Stimulated activated CD4-positive, alpha-beta T cell treated with anti-CD3 and anti-CD28 coated beads, Interleukin-2, amount 100 ng/mL, for 48 hours (primary cell): ENCODE measurements at places on chromosomes 4 and X.
A peak's percentile ranks its signal among the peaks of the same experiment; 100 is the strongest.

DNA sequence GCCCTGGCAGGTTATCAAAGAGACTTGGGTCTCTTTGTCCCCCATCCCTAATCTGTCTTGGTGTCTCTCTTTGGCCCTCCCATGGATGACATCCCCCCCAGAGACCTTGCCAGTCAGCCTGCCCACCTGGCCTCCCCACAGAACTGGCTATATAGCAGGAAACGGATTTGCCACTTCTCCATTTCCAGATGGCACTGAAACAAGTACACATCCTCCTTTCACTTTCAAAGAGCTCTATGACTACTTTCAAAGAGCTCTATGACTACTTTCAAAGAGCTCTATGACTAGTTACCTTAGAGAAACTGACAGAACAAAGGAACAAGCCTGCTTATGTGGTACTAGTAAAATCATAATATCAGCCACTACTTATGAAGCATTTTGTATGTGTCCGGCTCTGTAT is 175.3 kb downstream of the MAML3 start:
- no peak for DNase-seq

DNA sequence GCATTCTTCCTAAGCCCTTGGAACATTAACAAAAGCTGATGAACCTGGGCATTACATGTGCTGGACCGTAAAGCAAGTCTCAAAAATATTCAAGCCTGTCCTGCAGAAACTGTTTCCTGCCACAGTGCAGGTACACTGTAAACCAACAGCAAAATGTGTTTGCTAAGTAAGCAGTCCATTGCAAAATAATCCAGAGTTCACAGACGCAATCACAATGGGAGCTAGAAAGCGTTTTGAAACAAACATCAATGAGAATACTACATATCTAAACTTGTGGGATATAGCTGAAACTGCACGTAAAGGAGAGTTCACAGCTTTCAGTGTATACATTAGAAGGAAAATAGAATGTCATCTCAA is 61.6 kb downstream of the RGS12 start:
- no peak for DNase-seq

GRCh38 chr4:183714626-183715025 is 55.5 kb downstream of the TRAPPC11 start:
- DNase-seq, result no peak

GRCh38 chr4:88104902-88105610 is 53.4 kb downstream of the ABCG2 start:
- no peak for DNase-seq

DNA sequence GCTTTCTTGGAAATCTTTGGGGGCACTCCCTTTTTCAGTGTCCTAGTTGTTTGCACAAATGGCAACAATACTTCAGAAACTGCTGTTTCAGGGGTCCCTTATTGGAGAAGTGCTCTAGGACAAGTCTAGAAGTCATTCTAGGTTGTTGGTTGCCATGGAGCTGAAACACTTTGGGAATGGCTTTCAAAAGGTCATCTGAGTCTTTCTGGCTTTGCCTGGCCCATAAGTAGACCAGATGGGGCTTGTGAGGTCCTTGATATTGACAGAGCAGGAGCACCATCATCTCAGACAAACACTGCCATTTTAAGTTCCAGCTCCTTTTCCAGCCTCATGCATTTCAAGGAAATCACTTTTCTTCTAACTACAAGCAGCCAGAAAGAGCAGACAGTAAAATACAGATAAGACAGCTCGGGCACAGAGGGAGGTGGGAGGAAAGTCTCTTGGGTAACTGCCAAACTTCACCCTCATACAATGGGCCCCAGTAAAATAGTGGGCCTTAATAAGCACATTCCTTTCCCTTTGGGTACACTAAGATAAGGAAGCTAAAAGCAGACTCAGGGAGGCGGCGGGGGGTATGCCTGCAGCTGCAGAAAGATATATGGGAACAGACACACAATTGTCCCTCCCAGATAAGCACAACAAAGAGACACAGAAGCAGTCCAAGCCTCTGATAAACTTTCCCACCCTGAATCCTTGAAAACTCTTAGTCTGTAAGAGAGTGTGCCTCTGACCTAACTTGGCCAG is 8.5 kb upstream of the NXF3 start:
- DNase-seq, result no peak

GRCh38 chr4:74223801-74224200 is 65.9 kb downstream of the MTHFD2L start:
- DNase-seq, result no peak

DNA sequence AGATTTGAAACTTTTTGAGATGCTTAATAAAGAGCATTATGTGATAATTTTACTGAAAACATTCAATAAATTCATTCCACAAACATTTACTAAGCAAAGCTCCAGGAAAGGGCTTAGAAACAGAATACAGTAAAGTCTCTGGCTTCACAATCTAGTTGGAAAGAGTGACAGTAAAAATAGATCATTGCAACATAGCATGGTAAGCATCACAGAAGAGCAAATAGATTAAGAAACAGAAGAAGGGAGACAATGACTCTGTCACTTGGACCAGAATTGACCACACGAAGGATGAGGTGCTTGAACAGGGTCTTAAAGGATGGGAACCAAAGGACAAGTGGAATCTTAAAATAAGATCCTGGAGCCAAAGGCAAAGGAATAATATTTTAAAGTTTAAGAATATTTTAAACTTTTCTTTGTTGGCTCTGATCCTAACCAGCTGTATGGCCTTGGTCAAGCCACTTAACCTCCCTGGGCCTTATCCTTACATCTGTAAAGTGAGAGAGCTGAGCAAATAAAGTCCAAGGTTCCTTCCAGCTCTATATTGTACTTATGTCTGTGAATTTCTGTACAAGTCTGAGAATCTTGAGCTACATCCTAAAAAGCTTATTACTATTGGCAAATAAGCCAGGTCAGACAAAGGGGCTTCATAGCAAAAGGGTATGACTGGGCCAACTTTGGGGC is 33.9 kb downstream of the SEC24D start:
- no peak for DNase-seq

- DNase-seq, result no peak
Observed at GRCh38 chr4:100696531-100696930, 178.7 kb upstream of the EMCN start.

GRCh38 chrX:69179380-69179911 is 14.2 kb upstream of the PJA1 start:
- DNase-seq, result no peak

DNA sequence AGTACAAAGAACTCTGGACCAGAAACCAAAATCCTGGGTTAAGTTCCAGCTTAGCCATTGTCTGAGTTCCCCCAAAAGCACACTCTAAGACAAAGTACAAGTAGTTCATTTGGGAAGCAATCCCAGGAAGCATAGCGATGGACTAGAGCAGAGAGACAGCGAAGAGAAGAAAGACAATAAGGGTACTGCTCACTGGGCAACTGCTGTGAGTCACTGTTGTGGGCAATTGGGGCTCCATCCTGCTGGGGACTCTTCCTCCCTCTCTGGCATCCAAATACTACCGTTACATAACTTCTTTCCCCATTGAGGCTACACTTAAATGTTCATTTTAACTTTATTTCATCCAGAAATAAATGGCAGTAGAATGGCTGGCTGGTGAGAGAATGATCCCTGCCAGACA is 14.1 kb downstream of the SRPX start:
- no peak for DNase-seq

GRCh38 chrX:150897421-150898320 is 797 bp downstream of the CD99L2 start:
- DNase-seq, result peak; percentile 40

DNA sequence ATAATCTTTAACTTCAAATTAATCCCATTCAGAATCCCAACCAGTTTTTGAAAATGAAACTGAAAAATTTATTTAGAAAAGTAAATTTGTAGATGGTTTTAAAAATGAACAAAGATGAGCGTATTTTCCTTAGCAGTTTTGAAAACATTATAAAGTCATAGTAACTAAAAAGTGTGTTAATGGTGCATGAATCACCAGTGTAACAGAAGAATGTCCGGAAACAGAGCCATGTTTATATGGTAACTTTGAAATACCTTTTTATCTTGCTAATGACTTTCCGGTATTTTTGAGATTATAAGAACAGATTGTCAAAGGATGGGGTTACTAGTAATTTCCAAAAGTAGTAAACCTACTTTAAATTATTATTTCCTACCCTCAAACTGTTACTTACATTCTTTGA is 145.9 kb downstream of the IRS4 start:
- no peak for DNase-seq

- no peak for DNase-seq
Observed at GRCh38 chr4:151806511-151806927, 45.7 kb upstream of the GATB start.

DNA sequence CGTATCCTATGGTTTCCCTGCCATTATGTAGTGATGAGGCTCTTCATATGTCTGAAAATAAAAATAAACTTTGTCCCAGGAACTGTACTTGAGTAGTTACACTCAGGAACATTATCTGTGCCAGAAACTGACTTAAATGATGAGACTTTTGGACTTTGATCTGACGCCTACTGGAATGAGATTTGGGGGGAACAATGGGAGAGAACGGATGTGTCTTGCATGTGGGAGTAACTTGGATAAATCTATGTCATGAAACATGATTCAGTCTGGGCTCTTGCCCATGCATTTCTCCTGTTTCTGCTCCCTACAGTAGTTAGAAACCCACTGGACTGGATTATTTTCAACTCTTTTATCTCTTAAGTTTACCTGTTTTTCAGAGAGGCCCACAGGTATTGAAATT is 2351.4 kb downstream of the PCDH7 start:
- DNase-seq, result no peak

DNA sequence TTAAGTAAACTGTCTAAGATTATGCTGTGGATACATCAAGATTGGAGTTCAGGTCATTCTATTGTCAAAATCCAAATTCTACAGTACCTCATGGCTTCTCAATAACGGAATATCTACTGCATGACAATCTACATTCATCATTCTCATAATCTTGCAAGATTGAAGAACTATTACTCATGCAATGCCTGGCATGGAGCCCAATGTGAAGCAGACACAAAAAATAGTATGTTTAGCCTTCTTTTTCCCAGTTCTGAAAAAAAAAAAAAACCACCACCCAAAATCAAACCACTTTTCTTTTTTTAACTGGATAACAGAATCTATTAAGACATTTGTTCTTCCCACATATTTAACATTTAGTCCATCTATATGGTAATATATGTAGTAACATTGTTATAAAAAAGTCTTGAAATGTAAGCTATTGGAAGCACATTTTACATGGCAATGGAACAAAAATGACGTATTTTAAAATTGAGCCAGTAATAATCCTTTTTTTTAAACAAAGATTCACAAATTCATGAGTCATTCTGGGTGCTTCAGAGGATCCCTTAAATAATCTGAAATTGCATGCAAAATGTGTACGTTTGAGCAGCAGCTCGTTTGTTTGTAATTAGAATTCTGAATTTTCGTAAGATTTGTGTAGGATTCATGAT is 232.2 kb upstream of the FMR1 start:
- no peak for DNase-seq

GRCh38 chrX:69555481-69556041 is 51.4 kb downstream of the NALF2 start:
- no peak for DNase-seq

- DNase-seq, result no peak
Observed at GRCh38 chr4:63757929-63758328, 651.3 kb downstream of the TECRL start.

GRCh38 chrX:10483191-10483831 is 137.1 kb downstream of the MID1 start:
- no peak for DNase-seq

GRCh38 chrX:11374570-11374969 is 81.4 kb downstream of the AMELX start:
- no peak for DNase-seq

- no peak for DNase-seq
Observed at GRCh38 chrX:101977106-101977505, 45.3 kb upstream of the ZMAT1 start.

- DNase-seq, result no peak
Observed at GRCh38 chrX:153381684-153382532, 19.2 kb downstream of the PNMA6E start.

DNA sequence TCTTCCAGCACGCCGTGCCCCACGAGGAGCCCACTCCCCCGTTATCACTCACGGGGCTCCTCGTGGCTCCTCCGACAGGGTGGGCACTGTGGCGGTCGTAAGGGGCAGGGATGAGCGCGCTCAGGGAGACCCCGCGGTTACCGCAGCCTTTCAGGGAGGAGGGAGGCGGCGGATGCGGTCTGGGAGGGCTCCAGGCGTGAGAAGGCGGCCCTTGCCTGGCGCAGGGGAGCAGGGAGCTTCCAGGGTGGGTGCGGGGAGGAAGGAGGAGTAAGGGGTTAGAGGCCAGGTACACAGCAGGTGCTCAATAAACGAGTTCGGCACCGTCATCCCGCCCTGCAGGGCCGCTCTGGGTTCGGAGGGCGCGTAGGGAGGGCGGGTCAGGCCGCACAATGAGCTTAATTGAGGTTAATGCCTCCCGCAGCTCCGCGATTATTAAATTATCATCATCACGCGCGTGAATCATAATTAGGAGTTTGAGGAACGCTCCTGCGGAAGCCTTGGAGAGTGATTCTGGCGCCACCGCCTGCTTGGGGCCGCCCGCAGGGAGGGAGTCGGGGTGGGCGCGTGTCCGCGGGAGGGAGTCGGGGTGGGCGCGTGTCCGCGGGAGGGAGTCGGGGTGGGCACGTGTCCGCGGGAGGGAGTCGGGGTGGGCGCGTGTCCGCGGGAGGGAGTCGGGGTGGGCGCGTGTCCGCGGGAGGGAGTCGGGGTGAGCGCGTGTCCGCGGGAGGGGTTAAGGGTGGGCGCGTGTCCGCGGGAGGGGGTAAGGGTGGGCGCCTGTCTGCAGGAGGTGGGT is 7.6 kb upstream of the NKX1-1 start:
- no peak for DNase-seq

DNA sequence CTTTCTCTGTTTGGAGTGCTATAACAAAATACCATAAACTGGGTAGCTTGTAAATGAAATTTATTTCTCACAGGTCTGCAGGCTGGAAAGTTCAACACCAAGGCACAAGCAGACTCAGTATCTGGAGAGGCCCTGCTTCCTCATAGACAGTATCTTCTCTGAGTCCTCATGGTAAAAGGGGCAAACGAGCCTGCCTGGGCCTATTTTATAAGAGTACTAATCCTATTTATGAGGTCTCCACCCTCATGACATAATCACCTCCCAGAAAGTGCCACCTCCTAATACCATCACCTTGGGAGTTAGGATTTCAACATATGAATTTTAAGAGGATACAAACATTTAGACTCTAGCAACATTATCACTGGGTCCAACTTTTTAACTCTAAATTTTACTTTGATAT is 200.3 kb downstream of the STPG2 start:
- no peak for DNase-seq

DNA sequence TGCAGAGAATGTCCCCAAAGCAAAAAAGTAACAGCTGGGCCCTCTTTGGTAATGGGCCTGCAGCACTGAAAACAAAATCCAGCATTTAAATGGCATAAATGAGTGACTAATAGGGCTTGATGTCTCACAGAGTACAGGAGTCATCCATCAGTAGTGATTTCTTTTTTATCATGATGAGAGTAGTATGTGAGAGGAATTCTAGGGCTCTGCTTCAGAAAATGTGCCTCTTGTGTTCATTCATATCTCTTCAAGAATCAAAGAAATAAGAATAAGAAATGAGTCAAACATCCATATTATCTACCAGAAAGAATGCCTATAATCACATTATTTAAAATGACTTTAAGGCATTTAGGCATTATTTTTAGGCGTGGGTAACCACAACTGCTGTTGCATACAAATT is 792.9 kb upstream of the HTR2C start:
- no peak for DNase-seq

- DNase-seq, result no peak
Observed at GRCh38 chr4:142565771-142566170, 280.3 kb downstream of the INPP4B start.
